Stimulated activated CD4-positive, alpha-beta T cell treated with anti-CD3 and anti-CD28 coated beads, Interleukin-15, amount 100 ng/mL, for 1 hour (primary cell): ENCODE measurements at places on chromosomes 11 and 22.

DNA sequence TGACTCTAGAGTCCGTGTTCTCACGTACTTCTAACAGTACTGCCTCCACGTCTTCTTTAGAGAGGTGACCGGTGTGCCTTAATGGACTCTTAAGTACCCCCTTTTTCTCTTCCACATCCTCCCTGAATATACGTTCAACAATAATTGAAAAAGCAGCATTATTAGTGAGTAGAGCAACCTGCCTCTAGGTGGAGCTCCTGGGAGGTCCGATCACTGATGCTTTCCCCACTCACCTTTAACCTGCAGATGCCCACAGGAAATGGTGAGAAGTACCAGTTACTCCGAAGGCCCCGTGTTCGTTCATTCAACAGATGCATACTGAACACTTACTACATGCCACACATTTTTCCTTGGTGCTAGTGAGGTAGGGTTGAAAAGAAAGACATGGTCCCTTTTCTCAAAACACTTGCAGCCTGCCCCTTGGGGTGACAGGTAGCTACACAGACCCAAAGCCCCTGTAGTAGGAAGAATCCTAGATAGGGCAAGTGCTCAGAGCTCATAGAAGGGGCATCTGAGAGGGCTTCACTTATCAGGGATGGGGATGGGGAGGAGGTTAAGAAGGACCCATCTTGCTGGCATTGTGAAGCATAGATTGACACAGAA lies 72.7 kb downstream of the FEZ1 start:
- no peak for DNase-seq

DNA sequence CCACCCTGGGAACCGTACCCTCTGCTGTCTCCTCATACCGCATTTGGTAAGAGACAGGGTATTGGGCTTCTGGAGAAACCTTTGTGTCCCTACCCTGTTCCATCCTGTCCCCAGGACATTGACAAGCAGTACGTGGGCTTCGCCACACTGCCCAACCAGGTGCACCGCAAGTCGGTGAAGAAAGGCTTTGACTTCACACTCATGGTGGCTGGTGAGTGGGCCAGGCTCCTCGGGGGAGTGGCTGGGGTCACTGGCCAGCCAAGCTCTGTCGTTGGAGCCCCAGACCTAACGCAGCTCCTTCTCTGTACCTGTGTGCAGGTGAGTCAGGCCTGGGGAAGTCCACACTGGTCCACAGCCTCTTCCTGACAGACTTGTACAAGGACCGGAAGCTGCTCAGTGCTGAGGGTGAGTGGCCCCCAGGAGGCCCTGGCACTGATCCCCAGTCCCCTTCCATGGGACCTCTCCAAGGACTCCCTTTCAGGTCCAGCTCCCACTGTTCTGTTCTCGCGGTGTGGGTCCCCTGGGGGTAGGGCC lies 3.8 kb upstream of the GP1BB start:
- DNase-seq, result no peak

GRCh38 chr11:36343436-36343835 lies 47.3 kb downstream of the PRR5L start:
- no peak for DNase-seq

- DNase-seq, result no peak
Observed at GRCh38 chr11:2940921-2941821, 12.0 kb upstream of the PHLDA2 start.

DNA sequence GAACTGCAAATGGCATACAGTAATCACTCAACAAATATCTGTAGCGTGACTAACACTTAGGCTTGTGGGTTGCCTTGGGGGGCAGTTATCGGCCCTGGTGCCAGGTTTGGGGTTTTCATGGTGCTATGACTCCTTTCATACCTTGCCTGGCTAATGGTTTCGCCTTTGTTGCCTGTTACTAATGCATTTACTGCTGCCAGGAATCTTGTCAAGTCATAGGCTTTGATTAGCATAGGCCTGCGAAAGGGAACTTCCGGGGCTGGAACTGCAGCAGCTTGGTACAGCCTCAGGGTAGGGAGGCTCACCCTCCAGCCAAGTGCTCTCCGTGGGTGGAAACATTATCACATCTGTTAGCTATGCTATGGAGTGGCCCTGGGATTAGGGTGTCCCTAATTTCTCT lies 13.2 kb downstream of the SLC25A18 start:
- DNase-seq, result no peak

DNA sequence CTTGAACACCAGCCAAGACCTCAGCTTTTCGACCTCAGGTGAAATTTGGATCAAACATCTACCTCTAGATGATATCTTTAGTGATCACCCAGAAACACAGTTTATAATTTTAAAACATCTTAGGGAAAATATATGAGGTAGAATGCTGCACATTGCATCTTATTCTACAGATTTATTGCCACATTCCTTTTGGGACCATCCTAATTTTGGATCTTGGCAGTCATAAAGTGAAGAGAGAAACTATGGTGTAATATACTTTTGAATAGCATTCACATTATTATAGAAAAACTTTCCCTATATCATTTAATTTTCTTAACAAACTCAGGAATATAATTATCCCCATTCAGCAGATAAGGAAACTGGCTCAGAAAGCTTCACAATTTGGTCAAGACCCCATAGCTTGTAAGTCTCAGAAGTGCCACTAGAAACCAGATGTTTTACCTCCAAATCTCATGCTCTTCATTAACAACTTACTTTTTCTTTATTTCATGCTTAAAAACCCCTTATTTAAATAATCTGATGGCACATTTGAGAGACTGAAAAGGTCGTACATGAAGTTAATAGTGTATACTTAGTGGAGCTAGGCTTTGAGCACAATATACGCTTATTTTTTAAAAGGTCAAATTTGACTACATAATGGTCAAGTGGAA lies 199.2 kb upstream of the CTSC start:
- no peak for DNase-seq

DNA sequence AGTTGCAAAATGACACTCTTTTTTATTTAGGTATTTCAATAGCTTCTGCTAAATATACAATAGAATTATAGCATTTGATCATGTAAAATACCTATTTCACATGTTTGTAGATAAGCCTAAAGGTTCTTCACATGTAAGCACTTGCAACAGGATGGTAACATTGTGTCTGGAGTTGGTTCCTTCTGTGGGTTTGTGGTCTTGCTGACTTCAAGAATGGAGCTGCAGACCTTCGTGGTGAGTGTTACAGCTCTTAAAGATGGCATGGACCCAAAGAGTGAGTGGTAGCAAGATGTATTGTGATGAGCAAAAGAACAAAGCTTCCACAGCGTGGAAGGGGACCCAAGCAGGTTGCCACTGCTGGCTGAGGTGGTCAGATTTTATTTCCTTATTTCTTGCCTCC lies 246.4 kb upstream of the PDGFD start:
- no peak for DNase-seq

DNA sequence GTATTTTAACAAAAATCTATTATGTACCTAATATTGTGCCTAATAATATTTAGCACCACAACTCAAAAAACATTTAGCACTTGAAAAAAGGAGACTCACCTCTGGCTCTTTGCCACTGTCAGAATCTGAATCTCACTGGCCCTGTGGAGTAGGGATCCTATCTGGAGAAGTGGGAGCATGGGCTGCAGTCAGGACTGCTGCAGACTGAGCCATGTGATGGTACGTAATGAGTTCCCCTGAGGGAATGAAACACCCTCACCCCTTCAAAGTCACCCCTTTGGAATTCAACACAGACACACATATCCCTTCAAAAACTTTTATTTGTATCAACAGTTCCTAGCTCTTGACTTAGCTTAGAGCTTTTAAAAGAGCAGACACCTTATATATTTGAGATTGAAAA lies 6.5 kb downstream of the PTPMT1 start:
- no peak for DNase-seq
